ENCODE measurements at places on chromosomes 7 and 10.
A peak's percentile ranks its signal among the peaks of the same experiment; 100 is the strongest.

DNA sequence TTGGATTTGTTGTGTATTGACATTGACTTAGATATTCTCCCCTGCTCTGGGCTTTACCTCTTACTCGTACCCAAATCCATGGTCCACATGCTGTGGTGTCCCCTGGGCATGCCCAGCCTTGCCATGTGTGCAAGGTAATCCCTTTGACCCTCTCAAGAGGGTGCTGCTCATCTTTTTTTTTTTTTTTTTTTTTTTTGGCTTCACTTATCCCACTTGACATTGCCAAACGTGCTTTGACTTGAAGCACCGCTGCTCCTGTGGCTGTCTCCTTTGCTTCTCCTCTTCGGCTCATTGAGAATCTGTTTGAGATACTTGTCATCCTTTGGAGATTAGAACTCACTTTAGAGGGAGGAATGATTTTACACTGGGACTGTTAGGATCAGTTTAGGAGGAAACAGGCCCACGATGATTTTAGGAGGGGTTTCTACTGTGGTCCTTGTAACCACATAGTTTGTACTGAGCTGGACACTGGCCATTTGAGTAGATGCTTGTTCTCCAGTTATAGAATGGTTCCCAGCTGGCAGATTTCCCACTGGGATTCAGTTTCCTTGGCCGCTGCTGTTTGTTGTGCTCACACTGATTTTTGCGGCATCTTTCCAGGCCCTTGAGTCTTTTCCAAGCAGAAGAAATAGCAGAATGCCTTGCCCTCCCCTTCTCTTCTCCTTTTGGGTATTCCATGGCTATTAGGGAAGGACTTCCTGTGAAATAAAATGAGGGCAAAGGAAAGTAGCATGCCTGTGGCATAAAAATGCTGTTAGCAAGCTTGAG, 184.8 kb downstream of the AUTS2 start:
- DNase-seq = no peak

GRCh38 chr7:85030893-85031292, 156.0 kb downstream of the SEMA3D start:
- DNase-seq = no peak

DNA sequence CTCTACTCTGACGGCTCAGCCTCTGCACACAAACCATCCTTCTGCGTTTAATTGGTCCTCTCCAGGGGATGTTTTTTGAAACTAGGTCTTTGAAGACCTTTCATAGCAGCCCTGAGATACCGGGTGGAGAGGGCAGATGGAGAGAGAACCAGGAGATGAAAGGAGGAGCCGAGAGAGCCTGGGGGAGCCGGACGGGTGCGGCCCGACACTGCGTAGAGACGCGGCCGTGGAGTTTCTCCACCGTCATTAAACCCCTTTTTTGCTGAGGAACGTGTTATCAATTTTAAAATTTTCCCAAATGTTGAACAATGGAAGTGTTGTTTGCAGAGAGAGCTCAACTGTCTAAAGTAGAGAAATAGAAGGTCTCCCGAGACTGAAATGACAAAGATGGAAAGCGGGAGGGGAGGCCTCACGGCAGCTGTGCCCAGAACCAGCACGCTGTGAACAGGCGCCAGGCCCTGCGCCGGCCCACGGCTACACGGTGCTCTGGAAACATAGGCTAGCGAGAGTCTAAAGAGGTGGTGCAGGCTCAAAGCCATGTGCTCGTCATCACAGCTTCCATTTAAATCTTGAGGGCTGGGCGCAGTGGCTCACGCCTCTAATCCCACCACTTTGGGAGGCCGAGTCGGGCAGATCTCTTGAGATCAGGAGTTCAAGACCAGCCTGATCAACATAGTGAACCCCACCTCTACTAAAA, 307.0 kb downstream of the PTPRN2 start:
- DNase-seq = no peak

- no peak for DNase-seq
Measured at GRCh38 chr10:57692255-57692980, 575.3 kb downstream of the IPMK start.

DNA sequence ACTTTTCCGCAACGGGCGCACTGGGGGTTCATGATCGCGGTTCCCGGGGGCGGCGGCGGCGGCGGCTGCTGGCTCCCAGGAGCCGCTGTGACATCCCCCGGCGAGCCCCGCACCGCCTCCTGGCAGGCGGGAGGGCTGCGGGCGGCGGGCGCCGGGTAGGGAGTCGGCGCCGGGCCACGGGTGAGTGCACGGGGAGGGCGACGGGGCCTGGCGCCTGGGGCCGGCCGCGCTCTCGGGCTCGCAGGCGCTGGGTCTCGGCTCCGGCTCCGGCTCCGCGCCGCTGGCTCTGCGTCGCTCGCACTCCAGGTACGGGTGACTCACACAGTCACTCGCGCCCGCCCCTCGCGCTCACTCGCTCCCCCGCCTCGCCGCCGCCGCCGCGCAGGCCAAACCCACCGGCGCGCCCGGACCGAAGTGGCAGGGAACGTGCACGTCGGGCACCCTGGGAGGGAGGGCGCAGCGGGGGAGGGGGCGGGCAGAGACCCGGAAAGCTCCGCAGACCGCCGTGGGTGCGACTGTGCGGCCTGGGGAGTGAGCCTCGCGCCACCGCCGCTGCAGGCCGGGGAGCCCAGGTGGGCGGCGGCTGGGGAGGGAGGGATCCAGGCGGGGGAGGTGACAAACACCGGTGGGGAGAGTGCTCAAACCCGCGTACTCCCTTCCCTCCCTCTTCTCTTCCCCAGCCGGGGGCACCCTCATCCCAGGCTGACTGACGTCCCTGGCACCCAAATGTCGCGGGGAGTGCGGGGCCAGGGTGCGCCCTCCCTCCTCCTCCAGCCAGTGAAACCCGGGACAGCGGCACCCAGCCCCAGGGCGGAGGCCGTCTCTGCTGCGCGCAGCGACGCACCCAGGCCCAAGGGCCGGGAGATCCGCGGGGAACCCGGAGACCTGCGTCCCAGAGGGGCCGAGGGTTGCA, 276.9 kb upstream of the NEBL start:
- peak; percentile 45 for DNase-seq

DNA sequence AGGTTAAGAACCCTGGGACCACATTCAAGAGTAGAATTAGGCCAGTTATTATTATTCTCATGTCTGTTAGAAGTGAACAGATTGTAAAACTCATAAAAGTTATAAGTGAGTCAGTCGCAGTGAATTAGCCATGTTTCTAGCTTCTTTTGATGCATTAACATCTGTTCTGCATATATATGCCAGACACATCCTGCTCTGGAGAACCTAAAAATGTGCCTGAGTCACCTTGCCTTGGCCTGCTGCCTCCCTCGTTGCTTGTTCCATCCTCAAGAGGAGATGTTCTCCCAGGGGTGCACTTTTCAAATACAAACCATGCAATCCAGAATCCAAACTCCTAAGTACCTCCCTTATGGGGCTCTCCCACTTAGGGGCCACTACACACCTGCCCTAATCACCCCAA, 14.8 kb downstream of the TSPAN12 start:
- DNase-seq = no peak

DNA sequence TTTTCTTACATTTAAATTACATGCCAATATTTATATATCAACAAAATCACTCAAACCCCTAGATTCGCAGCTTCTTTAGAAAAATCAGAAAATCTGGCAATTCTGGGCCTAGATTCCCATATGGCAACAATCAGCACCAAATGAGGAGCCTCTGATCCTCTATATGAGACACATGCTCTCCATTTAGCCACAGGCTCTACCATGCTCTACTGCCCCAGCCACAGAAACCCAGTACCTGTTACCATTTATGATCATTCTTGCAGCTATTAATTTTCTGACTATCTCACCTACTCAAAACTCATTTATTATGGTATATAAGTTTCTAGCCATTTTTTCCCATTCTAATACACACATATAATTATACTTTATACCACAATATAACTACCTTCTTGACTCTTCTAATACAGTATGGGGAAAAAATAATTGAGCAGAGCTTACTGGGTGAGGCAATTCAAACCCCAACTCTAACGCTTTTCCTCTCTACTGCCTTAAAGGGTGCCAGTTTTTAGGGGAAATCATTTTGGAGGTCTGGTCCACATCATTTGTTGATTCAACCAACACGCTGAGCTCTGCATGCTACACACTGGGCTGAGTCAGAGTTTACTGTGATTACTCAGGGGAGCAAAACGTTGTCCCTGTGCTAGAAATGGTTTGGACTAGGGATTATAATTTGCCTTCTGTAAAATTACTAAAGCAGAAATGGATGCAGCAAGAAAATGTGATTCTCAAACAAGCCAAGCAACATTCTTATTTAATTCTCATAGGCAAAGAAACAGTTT, 11.6 kb downstream of the PDLIM1 start:
- no peak for DNase-seq

GRCh38 chr7:157952841-157953645, 616.2 kb downstream of the DNAJB6 start:
- no peak for DNase-seq

GRCh38 chr7:32048970-32049491, 21.2 kb downstream of the PDE1C start:
- no peak for DNase-seq

GRCh38 chr7:81206217-81206616, 287.4 kb upstream of the SEMA3C start:
- no peak for DNase-seq

GRCh38 chr10:98267069-98267893, 713 bp downstream of the LOXL4 start:
- no peak for DNase-seq

DNA sequence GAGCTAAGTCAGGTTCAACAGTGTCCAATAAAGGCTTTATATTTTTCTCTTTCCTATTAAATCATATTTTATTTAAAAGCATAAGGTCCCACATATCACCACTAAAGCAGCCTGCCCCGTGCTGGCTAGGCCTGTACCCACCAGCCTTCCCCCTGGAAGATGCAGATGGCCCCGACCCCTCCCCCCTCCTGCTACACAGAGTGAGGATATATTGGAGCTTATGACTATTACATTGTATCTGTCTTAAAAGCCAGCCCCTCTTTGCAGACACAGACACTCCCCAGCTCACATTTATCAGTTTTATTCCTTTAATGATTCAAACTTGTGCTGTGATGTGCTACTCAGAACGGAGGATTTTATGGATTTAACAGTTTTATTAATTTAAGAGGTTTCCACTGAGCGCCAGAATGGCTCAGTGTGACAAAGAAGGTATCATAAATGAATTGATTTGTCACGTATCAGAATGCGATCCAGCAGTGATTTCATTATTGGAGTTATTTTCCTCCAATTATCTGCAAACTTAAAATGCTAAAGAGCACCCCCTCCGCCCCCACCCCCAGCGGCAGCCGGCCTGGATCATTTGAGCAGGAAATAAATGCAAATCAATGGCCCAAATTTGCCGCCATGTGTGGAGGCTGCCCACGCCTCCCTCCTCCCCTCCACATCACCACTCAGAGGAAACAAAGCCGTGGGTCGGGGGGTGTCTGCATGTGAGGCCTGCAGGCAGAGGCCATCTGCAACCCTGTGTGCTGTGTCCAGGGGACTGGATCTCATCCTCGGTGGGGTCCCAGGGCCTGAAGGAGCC, 72.6 kb upstream of the ZMIZ1 start:
- DNase-seq = no peak

- no peak for DNase-seq
Measured at GRCh38 chr10:102652170-102652916, 8.1 kb downstream of the TRIM8 start.

GRCh38 chr10:26682931-26683330, 14.6 kb upstream of the PDSS1 start:
- no peak for DNase-seq

DNA sequence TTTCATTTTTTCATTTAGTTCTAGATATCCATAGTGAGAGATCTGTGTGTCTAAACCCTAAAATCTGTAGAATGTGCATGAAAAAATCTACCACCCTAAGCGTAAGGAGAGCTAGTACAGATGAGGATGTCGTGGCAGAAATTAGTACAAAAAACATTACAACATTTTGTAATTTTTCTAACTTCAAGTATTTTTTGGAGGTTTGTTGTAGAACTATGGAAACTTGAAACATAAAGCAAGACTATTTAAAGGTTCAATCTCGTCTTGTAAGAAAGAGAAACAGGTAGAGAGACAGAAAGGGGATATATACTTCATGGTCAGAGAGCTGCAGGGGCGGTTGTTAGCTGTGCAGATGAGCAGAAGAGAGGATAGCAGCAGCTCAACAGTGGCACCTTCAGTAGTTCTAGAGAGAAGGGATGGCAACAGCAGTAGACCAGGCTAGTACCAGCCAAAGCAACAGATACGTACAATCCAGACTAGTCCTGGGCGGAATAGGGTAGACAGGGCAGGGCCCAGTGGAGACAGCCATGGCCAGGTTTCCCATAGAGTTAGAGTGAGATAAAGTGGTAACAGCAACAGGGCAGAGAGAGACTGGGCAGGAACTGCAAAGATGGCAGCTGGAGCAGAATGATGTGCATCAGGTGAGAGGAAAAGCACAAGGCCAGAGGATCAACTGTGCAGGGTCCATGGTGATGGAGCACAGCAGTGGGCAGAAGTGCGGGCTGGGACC, 145.2 kb downstream of the FRMD4A start:
- DNase-seq = peak; percentile 52

- no peak for DNase-seq
Measured at GRCh38 chr7:80002865-80003264, 131.8 kb upstream of the GNAI1 start.

DNA sequence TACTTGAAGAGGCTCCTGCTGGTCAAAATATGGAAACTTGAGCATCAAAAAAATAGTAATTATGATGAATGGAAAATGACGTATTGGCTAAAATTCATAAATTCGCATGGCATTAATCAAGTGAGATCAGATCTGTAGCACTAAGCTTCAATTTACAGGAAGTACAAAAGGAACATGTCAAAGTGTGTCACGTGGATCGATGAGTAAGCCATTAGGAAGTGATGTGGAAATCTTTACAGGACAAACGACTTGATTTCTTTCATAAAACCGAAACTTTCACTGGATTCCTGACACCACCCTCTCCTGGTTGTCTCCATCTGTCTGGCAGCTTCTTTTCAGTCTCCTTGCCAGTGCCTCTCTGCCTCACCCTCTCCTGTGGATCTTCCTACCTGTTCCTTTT, 25.8 kb downstream of the AKR1C8 start:
- no peak for DNase-seq

DNA sequence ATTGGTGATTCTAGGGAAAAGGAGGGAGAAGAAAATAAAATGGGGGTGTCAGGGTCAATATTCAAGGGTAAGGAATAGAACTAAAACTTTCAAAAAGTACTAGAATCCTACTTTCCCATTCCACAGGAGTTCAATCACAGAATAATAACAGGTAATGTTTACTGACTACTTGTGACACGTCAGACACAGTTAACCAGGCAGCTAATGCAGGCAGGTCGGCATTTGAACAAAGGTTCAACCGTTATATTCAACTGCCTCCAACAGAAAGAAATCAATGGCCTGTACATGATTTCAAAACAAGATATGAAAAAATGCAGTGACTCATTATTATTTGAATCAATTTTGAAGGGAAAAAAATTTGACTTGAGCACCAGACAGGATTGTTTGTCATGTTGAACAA, 3.1 kb downstream of the ASB15 start:
- DNase-seq = no peak

Measured in stimulated activated CD4-positive, alpha-beta T cell treated with anti-CD3 and anti-CD28 coated beads, TNF-alpha, amount 100 ng/mL, for 24 hours (primary cell).